ENCODE measurements at places on chromosomes 16 and 17. TPM values are rescaled to one million over a fixed set of nuclear protein-coding genes. Genes with fewer than 3 reads are reported as not detected.

DNA sequence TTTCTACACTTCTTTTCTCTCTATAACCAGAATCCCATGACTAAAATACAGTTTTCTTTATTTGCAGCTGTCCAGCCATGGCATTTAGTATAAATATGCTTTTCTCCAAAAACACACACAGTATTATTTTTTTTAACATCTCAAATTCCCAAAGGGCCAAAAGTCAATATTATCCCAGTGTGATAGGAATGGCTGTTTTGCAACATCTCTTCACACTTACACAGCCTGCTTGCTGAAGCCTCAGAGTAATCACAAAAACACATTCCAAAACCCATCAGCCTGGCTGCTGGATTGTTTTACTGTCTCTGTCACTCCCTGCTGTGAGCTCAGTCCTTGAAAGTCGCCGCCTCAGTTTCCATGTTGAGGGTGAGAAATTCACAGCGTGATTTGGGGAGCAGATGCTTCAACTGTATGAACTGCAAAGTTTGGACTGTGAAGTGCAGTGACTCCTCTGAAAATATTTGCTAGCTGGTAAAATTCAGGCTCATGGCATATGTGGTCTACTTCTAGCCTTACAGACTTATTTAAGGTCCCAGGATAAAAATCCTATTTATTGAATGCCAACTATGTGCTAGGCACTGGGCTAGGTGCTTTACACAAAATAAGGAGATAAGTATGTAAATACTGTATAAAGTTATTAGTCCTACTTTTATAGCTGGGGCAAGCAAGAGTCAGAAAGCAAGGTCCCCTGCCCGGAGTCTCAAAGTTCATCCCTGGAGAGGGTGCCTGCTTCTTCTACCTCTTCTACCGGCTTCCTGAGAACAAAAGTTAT is 116.5 kb downstream of the SOCS1 start:
- ATAC-seq = no peak

Gene COG4
- 31.2 TPM for total RNA-seq

GRCh38 chr16:24511174-24511573 is 28.2 kb upstream of the RBBP6 start:
- ATAC-seq = no peak

Gene EMC8
- total RNA-seq = 42.7 TPM
